ENCODE measurements at places on chromosomes 2 and 18.

GRCh38 chr18:56511996-56512395, 126.4 kb downstream of the TXNL1 start:
- DNase-seq = no peak

DNA sequence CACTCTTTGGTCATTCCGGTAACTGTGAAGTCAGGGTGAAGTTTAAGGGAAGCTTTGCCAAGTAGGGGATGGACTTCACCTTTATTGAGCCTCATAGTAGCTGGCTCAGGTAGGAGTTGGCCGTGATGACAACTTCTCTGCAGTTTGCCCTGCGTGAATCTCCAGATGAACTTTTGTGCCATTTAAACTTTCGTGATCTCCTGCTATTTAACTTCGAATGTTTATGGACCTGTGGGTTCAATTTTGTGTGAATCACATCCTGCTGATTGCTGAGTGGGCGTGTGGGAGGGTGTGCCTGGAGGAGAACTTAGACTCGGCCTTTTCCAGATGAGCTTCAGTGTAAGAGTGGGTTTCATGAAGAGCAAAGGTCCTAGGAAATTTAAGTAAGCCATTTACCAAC, 4.2 kb downstream of the UGT1A1 start:
- DNase-seq = no peak

DNA sequence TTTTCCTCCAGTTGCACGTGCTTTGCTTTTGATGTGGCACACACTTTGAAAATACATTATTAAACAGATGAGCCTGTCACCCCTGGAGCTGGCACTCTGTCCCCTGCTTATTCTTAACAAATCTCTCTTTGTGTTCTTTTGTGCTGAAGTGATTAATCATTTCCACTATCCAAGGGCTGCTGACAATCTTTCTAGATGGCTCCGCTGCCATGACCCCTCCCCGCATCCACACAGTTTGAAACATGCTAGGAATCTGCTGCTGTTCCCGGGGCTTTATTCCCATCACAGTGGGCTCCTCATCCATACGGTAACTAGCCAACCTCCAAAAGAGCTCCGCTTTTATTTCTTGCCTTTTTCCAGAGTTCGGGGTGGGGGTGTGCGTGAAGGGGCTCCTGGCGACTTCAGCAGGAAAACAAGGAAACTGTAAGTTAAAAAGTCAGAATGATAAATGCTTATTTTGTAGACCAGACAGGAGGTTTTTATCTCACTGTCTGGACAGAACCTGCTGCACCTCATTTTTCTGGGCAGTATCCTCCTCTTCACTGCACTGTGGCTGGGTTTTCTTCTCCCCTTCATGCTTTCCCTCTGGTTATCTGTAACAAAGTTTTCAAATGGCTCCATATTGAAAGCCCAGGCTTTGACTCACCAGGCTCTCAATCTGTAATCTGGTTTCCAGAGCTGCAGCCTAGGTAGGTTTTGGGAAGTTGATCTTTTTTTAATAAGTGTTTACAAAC, 319.7 kb downstream of the AFF3 start:
- peak; percentile 59 for DNase-seq

DNA sequence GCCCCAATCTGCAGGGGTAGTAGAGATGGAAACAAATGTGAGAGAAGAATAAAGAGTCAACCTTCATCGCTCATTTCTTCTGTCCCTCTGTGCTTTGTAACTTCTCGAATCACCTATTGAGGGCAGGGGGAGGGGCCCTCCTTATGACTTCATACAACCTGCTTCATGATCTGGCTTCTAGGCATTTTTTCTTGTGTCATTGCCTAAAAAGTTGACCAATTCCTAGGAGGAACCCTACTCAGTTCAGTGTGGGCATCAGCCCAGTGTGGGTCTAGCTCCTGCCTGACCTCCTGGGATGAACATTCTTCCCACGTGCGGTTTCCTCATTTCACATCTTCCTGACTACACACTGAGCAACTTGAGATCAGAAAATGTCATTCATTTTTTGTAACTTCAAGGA, 46.3 kb upstream of the CREB1 start:
- peak; percentile 19 for DNase-seq

DNA sequence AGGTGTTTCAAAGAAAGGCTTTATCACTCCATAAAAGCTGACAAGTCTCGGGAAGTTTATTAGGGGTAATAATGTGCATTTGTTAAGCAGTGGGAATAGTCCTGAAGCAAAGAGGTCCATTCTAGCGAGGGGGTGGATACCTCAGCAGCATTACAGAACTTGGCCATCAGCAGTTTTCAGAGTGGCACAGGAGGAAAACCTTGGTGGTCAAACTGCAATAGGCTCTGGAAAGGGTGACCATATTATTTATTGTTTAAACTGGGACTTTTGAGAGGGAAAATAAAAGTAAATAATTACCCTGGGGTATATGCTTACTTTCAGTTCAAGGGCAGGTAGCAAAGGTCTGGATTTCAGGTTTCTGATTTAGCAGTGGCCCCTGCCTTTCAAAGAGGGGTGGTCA, 115.5 kb upstream of the KLHL14 start:
- no peak for DNase-seq

GRCh38 chr2:180933332-180933731, 47.1 kb upstream of the UBE2E3 start:
- DNase-seq = no peak

DNA sequence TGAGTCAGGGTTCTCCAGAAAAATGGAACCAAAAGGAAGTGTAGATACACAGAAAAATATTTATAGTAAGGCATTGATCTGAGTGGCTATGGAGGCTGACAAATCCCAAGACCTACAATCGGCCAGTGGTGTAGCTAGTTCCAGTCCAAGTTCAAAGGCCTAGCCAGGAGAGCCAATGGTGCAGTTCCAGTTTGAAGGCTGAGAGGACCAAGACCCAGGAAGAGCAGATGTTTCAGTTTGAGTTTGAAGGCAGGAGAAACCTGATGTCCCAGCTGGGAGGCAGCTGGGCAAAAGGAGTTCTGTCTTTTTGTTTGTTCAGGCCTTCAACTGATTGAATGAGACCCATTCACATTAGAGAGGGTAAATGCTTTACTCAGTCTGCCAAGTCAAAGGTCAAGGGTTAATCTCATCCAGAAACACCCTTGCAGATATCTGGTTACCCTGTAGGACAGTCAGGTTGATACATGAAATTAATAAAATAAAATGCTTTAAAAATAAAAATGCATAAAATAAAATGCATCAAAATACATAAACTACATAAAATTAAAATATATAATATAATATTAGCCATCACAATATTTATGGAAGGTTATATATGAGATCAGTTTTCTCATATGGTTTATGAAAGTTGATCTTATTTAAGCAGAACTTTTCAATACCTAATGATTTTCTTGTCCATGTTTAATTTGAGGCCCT, 38.7 kb downstream of the KCNE4 start:
- DNase-seq = no peak

- DNase-seq = no peak
These were observed 5.8 kb upstream of the PAX8 start for GRCh38 chr2:113284476-113284875.

GRCh38 chr2:105294844-105295481, 34.6 kb downstream of the TGFBRAP1 start:
- DNase-seq = no peak
